ENCODE measurements at places on chromosomes 2 and 18. TPM values are rescaled to one million over a fixed set of nuclear protein-coding genes. Genes with fewer than 3 reads are reported as not detected.
A peak's percentile ranks its signal among the peaks of the same experiment; 100 is the strongest.

Gene AGXT
- total RNA-seq, result not detected

- no peak for DNase-seq
These were observed 7.1 kb downstream of the SCLY start for GRCh38 chr2:238067939-238068338.

GRCh38 chr18:59143441-59143840 lies 3.8 kb downstream of the SEC11C start:
- DNase-seq, result no peak

GRCh38 chr2:16021611-16022363 lies 81.4 kb downstream of the MYCN start:
- DNase-seq, result peak; percentile 59

Gene IL36B
- not detected for total RNA-seq

GRCh38 chr2:24459224-24460161 lies 31.6 kb upstream of the NCOA1 start:
- no peak for DNase-seq

DNA sequence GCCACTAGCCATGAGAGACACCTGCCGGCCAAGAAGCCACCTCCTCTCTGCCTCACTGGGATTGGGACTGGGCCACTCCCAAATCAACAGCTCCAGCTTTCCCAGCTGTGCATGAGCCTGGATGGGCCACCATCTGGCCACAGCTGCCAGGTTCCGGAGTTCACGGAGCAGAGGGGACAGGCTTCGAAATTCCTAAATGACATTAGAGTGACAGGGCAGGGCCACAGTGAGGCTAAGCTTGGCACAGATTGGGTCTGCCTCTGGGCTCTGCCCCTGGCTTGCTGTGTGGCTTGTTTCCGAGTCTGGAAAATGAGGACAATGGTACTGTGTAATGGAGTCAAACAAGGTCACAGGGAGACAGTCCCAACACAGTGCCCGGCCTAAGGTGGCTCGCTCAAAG lies 6.5 kb downstream of the DIPK1C start:
- DNase-seq, result no peak

- DNase-seq, result no peak
These were observed 34.8 kb upstream of the KCNF1 start for GRCh38 chr2:10876963-10877362.

Gene CFAP65
- not detected for total RNA-seq

Gene DQX1
- 6.6 TPM for total RNA-seq

Gene ELP2
- 87.5 TPM for total RNA-seq

Gene SRD5A2
- not detected for total RNA-seq

DNA sequence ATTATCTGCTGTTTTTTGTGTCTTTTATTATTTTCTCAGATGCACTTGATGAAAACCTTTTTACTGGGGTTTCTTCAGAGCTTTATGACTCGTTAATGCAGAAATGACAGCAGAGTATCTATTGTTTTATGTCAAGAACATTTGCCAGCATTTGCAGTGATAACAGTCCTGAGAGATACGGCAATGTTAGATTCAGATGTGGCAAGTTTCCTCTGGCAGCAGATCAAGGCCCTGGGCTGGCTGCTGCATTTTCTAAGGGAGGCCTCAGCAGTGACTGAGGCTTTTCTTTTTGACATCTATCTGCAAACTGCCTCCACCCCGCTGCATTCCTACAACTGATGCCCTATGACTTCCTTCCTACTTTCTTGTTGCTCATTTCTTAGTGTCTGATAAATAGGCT lies 40.2 kb downstream of the EFEMP1 start:
- peak; percentile 12 for DNase-seq

- peak; percentile 48 for DNase-seq
These were observed 36.4 kb downstream of the COL5A2 start for GRCh38 chr2:189142893-189143759.

- DNase-seq, result no peak
These were observed 15.5 kb downstream of the ADRA2B start for GRCh38 chr2:96100893-96101304.

DNA sequence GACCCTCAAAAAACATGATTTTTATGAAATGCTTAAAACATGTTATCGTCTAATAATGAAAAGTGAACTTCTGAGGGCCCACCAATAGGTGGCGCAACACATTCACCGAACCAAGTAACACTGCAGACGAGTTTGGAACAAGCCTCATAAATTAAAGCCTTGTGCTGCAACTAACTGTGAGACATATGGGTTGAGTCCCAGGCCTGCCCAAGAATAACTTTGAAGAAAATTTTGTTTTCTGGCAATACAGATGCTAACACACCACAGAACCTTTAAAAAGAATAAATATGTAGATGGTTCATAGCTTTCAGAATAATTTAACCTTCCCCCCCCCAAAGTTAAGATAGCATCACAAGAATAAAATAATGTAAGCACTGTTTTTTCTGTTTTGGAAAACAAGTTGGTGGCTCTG lies 285.9 kb downstream of the RNF144A start:
- DNase-seq, result peak; percentile 50
